Astrocyte (in vitro differentiated cells and primary cell): ENCODE measurements at places on chromosomes 7 and 10. TPM values are rescaled to one million over a fixed set of nuclear protein-coding genes. Genes with fewer than 3 reads are reported as not detected.

MSMB gene
- not detected in 2 replicates for total RNA-seq

DNA sequence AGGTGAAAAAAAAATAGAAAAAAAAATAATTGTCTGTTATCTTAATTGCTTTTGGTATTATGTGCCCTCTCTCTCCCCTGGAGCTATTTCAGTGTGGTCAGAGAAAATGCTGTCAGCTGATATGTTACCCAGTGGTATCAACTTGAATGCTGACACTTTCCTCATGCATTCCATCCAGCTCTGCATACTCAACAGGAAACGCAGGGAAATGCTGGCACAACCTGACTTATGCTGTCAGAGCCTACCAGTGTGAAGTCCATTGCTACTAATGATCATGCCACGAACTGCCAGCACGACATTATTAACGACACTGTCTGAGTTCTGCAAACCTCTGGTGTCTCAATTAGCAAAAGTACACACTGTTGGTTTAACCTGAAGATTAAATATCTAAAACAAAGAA, 182.8 kb downstream of the ZWINT start:
- H3K27me3 ChIP-seq: no peaks in the 10 kb centered on the region
- no peak overlapping the region for H3K27ac ChIP-seq
- H3K4me1 ChIP-seq: no peaks in the 10 kb centered on the region
- no peak for DNase-seq
- H3K4me3 ChIP-seq: no peak overlapping the region
- H3K36me3 ChIP-seq: no peaks in the 10 kb centered on the region

HMX3 gene
- total RNA-seq: not detected in 2 replicates

SVIL gene
- total RNA-seq: 70.4 and 73.3 TPM in 2 replicates

GRCh38 chr10:97428572-97428981, 2.6 kb downstream of the PGAM1 start:
- peak overlapping the region; percentile 74 for H3K27ac ChIP-seq
- peak overlapping the region; percentile 96 for H3K4me3 ChIP-seq
- peaks cover 27% of the 10 kb centered on the region for H3K36me3 ChIP-seq
- no peaks in the 10 kb centered on the region for H3K27me3 ChIP-seq

MMP21 gene
- not detected in 2 replicates for total RNA-seq

- peaks cover 7% of the 10 kb centered on the region for H3K4me1 ChIP-seq
- no peak overlapping the region for H3K4me3 ChIP-seq
- no peak overlapping the region for H3K27ac ChIP-seq
These were observed 752 bp upstream of the CAMK2G start for GRCh38 chr10:73875139-73875475.

- no peaks in the 10 kb centered on the region for H3K4me1 ChIP-seq
- no peaks in the 10 kb centered on the region for H3K27me3 ChIP-seq
- no peak overlapping the region for H3K27ac ChIP-seq
- no peak overlapping the region for H3K4me3 ChIP-seq
These were observed 14.1 kb downstream of the CFAP46 start for GRCh38 chr10:132928261-132928660.

ORAI2 gene
- 57.6 and 64.4 TPM in 2 replicates for total RNA-seq

- no peaks in the 10 kb centered on the region for H3K27me3 ChIP-seq
- DNase-seq: peak; percentile 87
- H3K4me1 ChIP-seq: peaks cover 15% of the 10 kb centered on the region
These were observed 493.4 kb downstream of the SEMA3D start for GRCh38 chr7:84693483-84693882.

- H3K4me1 ChIP-seq: peaks cover 18% of the 10 kb centered on the region
- no peaks in the 10 kb centered on the region for H3K27me3 ChIP-seq
- DNase-seq: peak; percentile 92
These were observed 43.5 kb downstream of the PDLIM1 start for GRCh38 chr10:95247200-95247880.

GRCh38 chr10:66472156-66472555, 453.7 kb upstream of the LRRTM3 start:
- no peaks in the 10 kb centered on the region for H3K4me1 ChIP-seq
- H3K27ac ChIP-seq: no peak overlapping the region
- no peak for DNase-seq
- H3K36me3 ChIP-seq: no peaks in the 10 kb centered on the region
- H3K27me3 ChIP-seq: no peaks in the 10 kb centered on the region

DNA sequence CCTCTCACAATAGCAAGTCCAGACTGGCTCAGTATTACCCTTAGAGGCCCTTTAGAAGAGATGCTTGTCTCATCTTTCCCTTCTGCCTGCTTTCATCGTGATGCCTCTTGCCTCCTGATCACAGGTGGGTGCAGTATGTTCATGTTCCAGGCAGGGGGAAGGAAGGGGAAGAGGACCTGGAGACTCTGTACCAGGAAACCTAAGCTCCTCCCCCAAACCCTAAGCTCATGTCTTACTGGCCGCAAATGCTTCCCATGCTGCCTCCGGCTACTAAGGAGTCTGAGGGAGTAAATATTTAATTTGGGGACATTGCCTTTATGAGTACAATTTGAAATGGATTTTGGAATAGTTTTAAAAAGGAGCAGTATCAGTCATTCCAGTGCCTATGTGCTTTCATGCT, 192.6 kb downstream of the CDCA7L start:
- no peaks in the 10 kb centered on the region for H3K36me3 ChIP-seq
- no peak overlapping the region for H3K27ac ChIP-seq
- no peaks in the 10 kb centered on the region for H3K4me1 ChIP-seq
- no peak for DNase-seq

DNA sequence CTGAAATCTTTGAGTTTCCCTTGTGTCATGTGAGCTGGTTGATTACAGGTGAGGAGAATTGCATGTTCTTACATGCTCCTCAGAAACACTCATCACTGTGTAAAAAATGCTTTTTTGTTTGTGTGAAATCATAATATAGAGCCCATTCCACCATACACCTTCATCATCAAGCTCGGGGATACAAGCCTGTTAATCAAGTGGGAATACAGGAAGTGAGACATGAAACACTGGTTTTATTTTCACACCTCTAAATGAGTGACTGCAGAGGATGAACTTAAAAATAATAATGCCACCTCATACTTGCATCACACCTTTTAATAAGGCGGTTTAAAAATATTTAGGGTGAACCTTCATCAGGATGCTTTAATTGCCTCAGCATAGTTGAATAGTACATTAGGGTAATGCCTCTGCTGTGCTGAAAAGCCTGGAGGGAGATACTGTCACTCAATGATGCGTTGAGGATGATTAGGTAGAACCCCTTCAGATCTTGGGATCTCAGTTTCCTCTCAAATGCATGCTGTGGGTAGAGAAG, 164.6 kb downstream of the AUTS2 start:
- peaks cover 8% of the 10 kb centered on the region for H3K4me1 ChIP-seq
- no peak overlapping the region for H3K4me3 ChIP-seq
- H3K27ac ChIP-seq: no peak overlapping the region
- H3K36me3 ChIP-seq: no peaks in the 10 kb centered on the region
- no peaks in the 10 kb centered on the region for H3K27me3 ChIP-seq

GRCh38 chr10:100997360-100998182, 2.0 kb upstream of the LZTS2 start:
- peak overlapping the region; percentile 89 for H3K4me3 ChIP-seq
- H3K27ac ChIP-seq: peak overlapping the region; percentile 94
- no peaks in the 10 kb centered on the region for H3K27me3 ChIP-seq
- H3K36me3 ChIP-seq: peaks cover 5% of the 10 kb centered on the region
- H3K4me1 ChIP-seq: peaks cover 36% of the 10 kb centered on the region

DNA sequence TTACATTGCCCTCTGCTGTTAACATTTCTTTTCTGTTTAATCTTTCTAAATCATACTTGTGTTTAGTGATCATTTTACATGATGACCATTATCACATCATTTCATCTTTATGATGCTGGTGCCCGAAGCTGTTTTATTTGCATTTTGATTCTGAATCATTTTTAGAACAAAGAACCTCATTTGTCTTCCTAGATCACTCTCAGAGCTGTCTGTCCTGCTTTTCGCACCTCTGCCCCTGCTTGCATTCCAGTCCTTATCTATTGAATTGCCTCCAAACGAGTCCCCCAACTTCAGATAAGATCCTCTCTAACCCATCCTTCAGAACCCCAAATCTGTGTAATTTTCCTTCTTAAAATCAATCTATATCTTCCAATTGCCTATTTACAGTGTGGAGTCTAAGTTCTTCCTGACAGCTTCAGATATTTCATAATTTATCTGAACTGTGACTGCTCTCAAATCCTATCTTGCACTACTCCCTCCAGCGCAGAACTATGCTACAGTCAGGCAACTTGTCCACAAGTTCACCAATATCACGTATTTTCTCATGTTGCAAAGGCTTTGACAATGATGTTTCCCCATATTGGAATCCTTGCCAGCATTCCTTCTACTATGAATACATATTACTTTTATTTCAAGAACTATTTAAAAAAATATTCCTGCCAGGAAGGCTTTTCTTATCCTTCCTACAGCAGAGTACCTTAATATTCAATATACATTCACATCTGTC, 346.5 kb upstream of the CACNA2D1 start:
- H3K4me3 ChIP-seq: no peak overlapping the region
- peak; percentile 49 for DNase-seq
- no peaks in the 10 kb centered on the region for H3K36me3 ChIP-seq
- H3K4me1 ChIP-seq: no peaks in the 10 kb centered on the region
- no peaks in the 10 kb centered on the region for H3K27me3 ChIP-seq
- no peak overlapping the region for H3K27ac ChIP-seq

- no peaks in the 10 kb centered on the region for H3K4me1 ChIP-seq
- no peaks in the 10 kb centered on the region for H3K36me3 ChIP-seq
- no peak for DNase-seq
- H3K27ac ChIP-seq: no peak overlapping the region
- H3K4me3 ChIP-seq: no peak overlapping the region
These were observed 35.0 kb downstream of the DNAJC12 start for GRCh38 chr10:67802767-67803538.

FAM13C gene
- total RNA-seq: 8.7 and 9.3 TPM in 2 replicates

GRCh38 chr10:14971867-14972448, 12.8 kb downstream of the MEIG1 start:
- H3K36me3 ChIP-seq: no peaks in the 10 kb centered on the region
- H3K27me3 ChIP-seq: peaks cover 3% of the 10 kb centered on the region
- H3K4me3 ChIP-seq: no peak overlapping the region
- no peak for DNase-seq
- H3K4me1 ChIP-seq: no peaks in the 10 kb centered on the region
- H3K27ac ChIP-seq: no peak overlapping the region

PTF1A gene
- not detected in 2 replicates for total RNA-seq

MEOX2 gene
- total RNA-seq: not detected in 2 replicates
